Activated naive CD4-positive, alpha-beta T cell treated with anti-CD3 and anti-CD28 coated beads for 36 hours (primary cell): ENCODE measurements at places on chromosomes 7 and 10.

- DNase-seq: no peak
These were observed 24.7 kb downstream of the LRMDA start for GRCh38 chr10:75456122-75456521.

DNA sequence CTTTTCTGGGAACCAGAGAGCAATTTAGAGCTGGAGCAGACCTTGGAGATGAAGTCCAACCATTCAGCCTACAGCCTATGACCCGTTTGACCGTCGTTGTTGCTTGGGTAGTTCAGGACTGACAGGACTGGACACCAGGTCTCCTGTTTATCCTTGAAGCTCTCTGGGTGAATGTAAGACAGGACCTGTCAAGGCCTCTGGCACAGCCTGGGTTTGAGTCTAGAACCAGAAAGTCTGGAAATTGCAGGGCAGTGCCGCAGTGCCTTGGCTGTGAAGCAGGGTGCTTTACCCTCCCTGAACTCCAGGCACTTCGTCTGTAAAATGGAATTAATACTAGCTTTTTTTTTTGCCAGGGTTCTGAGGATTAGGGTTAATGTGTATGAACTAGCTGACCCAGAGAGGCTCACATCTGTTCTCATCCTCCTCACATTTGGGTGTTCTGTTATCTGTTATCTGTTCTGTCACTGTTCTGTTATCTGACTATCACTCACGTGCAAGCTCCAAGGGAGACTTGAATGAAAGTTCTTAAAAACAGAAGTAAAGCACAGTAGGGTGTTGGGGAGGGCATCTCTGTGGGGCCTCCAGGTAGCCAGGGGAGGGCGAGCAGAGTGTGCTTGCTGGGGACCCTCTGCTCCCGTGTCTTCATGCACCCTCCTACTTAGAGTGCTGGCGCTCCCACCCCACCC lies 9.9 kb downstream of the BLVRA start:
- no peak for DNase-seq

GRCh38 chr10:119782981-119783664 lies 57.3 kb downstream of the INPP5F start:
- DNase-seq: no peak

DNA sequence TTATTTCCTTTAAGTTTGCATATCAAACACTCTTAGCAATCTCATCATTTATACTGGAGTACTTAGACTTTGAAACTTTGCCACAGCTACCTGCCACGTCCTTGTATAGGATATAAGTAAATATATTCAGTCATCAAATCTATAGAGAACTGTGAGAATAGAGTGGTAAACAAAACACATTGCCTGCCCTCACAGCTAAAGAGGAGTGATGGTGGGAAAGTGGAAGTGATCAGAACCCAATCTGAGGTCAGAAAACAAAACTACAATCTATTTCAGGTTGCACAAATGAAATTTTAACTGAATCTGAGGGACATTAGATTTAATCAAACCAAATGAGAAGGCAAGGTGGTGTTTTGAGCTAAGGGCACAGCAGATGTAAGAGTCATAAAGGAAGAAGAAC lies 74.8 kb downstream of the ZEB1 start:
- no peak for DNase-seq

GRCh38 chr7:8391353-8392062 lies 41.9 kb upstream of the NXPH1 start:
- no peak for DNase-seq

GRCh38 chr7:102978284-102978683 lies 65.5 kb downstream of the LRRC17 start:
- no peak for DNase-seq

- no peak for DNase-seq
These were observed 149.6 kb downstream of the ADK start for GRCh38 chr10:74300666-74301065.

GRCh38 chr7:125773113-125773785 lies 843.6 kb upstream of the POT1 start:
- no peak for DNase-seq

GRCh38 chr10:18312374-18313139 lies 172.3 kb downstream of the CACNB2 start:
- DNase-seq: no peak

DNA sequence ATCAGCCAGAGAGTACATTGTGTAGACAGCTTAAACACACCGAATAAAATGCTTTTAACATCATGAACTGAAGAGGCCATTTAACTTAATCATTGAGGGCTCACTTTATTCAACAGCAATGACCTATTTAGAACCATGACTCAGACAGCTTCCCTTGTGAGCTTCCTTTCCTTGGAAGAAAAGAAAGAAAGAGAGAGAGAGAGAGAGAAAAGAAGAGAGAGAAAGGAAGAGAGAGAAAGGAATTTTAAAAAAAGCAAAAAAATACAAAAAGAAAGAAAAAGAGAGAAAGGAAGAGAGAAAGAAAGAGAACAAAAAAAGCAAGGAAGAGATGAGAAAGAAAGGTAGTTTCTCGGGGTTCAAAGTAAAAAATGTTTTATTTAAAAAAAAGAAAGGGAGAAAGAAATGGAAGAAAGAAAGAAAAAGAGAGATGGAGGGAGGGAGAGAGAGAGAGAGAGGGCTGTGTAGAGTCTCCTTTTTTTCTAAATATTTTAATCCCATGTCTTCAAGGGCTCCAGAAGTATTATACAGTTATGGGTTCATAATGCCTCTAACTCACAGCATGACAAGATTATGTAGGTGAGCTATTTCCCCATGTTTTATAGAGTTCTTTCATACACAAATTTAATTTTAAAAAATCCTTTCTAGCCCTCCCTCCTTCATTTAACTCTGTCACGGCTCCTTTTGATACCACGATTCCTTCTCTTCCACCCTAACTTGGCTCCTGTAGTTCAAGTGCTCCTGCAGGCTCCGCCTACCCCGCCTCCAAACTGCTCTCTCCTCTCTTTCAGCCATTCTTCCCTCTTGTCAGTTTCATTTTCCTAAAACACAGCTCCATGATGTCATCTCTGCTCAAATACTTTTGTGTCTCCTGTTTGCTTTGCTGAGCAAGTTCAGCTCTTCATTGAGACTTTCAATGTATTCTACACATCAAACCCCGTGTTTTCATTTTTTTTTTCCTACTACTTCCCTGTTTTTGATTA lies 85.5 kb downstream of the PRTFDC1 start:
- DNase-seq: no peak

- DNase-seq: peak; percentile 82
These were observed 70.3 kb upstream of the KMT2E start for GRCh38 chr7:104943502-104944343.

GRCh38 chr10:62866451-62866850 lies 50.3 kb upstream of the EGR2 start:
- no peak for DNase-seq

GRCh38 chr7:130369110-130369711 lies 11.1 kb upstream of the CPA1 start:
- peak; percentile 34 for DNase-seq

DNA sequence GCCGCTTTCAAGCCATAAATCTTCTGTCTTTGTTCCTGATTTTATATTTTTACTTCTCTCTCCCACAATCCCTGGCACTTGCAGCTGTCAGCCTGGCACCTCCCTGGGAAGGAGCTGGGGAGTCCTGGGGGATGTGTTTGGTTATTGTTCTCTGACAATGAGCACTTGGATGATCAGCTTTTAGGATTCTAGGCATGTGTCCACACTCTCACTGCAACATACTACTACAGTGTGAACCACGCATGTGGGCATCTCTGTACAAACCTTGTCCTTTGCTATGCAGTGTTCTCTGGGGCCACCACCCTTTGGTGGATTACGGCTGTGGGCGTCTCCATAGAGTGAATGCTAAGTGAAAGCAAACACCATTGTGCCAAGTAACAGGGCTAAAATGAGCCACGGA lies 168.4 kb upstream of the KMT2E start:
- DNase-seq: no peak

DNA sequence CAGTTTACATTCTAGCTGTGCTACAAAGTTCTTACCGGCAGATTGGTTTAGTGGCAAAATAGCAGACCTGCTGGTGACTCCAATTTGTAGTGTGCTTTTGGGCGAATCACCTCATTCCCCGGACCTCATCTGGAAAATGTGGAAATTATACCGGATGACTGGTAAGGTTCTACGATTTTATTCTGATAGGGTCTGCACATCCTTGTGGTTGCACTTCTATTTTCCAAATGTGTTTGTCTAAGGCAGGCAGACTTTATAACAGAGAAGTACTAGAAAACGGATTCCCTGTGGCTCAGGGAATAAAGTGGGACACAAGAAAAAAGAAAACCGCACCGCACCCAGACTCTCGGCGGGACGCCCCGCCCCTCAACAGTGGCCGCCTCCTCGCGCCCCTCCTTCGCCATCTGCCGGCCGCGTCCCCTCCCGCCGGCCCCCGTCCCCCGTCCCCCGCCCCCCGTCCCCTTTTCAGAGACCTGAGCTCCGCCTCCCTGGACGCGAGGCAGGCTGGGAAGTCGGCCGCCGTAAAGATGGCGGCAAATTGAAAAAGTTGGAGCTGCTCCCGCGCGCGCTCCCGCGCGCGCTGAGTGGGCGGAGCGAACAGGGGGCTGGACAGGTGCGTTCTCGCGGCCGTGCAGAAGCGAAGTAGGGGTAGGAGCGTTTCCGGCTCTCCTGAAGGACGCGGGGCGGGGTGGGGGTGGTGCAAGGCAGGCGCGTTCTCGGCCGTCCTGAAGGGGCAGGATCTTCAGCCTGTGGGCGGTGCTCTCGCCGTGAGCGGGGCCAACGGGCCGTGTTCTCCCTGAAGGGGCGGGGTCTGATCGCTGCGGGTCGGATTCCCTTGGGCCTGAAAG lies 532 bp upstream of the CCM2 start:
- peak; percentile 100 for DNase-seq

GRCh38 chr10:17989908-17990767 lies 38.4 kb downstream of the SLC39A12 start:
- DNase-seq: no peak

- DNase-seq: no peak
These were observed 205.8 kb upstream of the HDAC9 start for GRCh38 chr7:18289788-18290187.

DNA sequence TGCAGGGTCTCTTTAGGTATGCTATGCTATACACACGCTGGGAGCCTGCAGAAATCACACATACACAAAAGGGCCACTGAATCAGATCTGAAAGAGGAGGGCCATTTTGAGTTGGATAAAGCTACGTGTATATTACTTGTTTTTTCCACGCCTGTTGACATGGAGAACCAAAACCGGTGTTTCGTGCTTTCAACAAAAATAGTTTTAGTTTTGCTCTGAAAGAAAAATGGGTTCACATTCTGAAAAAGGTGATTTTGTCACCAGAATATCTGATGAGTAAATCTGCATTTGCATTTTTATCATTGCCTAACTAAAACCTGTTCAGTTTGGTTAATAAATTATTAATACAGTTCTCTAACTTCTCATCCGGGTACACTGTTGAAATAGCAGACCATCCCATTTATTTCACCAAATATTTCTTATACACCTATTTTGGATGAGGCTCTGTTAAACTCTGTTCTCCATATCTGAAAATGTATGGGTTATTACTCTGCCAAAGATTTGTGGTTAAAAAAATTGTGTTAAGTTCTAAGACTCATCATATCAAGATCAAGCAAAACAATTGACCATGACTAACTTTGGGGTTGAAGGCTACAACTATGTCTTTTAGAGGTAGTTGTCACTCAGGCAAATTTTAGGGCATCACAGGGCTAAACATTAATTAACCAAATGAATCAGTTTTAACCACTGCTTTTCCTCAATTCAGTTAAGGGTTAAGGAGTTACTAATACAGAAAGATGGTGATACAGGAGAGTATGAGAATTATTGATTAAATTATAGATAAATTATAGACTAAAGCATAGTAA lies 101.2 kb upstream of the RPA3 start:
- DNase-seq: no peak

- DNase-seq: no peak
These were observed 210.9 kb upstream of the C7orf33 start for GRCh38 chr7:148379677-148380076.

- DNase-seq: no peak
These were observed 171.9 kb downstream of the NSUN6 start for GRCh38 chr10:18479502-18479901.

DNA sequence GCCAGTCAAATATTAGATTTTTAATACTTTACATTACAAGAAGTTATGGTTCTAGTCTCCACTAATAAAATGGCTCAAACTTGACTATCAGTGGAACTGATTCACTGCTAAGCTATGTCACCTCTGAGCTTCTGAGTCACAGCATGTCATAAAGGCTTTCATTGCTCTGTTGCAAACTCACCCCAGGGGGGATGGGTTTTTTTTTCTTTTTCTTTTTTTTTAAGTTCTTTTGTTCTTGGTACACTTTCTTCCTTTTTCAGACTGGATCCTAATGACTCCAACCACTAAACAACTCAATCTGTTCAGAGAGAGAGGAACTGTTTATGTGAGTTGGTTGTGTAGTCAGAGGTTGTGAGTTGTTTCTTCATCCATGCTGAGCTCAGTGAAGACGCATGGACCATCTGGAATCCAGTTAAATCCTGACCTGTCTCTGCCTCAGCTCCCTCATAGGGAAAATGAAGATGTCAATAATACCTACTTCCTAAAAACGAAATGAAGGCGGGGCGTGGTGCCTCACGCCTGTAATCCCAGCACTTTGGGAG lies 11.0 kb downstream of the MYOF start:
- peak; percentile 18 for DNase-seq

DNA sequence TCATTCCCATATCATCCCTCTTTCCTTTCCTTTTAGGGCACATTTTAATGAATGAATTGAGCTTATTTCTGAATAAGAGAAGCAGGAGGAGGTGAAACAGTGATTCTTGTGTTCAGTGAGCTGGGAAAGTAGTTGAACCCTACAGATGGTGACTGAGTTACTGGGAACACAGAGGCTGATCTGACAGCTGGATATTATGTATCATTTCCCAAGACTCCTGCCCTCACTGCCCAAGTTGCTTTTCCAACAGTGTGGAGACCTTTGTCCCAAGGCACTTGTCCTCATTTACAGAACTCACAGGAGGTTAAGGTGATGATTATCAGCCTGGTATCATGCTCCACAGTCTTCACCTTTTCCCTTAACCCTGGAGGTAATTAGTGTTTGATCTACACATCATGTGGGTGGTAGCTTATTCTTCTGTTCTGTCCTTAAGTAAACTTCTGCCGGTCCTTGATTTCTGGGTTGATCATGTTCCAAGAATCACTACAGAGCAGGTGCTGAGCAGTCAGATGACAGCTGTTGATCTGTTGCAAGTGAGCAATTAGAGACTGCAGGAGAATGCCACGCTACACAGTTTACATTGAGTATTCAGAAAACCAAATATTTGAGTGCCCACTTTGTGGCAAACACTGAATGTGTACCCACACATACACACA lies 2.6 kb downstream of the PRLHR start:
- no peak for DNase-seq

GRCh38 chr10:84447701-84448400 lies 119.5 kb downstream of the CCSER2 start:
- DNase-seq: no peak
